ENCODE measurements at places on chromosomes 12 and 14.
A peak's percentile ranks its signal among the peaks of the same experiment; 100 is the strongest.

GRCh38 chr12:112532106-112532505 lies 113.4 kb downstream of the PTPN11 start:
- DNase-seq, result no peak

GRCh38 chr14:80003138-80003537 lies 208.2 kb downstream of the DIO2 start:
- DNase-seq, result no peak

GRCh38 chr12:71517145-71517846 lies 77.7 kb downstream of the LGR5 start:
- DNase-seq, result no peak

DNA sequence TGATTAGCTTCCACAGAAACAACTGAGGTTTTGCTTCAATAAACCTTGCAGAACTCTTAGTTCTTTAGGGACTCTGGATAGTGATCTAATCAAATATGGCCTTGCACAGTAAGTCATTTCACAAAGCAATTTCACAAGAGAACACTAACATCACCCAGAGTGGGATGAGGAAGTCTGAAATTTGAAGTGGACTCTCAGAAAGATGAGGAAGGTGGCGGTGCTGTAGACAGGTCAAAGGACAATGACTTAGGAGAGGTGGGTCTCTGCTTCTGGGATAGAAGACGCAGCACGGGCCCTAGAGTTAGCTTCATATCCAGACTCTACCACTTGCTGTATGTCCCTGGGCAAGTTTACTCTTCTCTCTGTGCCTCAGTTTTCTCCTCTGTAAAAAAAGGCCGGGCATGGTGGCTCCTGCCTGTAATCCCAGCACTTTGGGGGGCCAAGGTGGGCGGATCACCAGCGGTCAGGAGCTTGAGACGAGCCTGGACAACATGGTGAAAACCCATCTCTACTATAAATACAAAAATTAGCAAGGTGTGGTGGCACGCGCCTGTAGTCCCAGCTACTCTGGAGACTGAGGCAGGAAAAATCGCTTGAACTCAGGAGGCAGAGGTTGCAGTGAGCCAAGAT lies 18.9 kb downstream of the FOS start:
- no peak for DNase-seq

- DNase-seq, result peak; percentile 60
Measured at GRCh38 chr12:132560614-132561426, 49.6 kb downstream of the LRCOL1 start.

DNA sequence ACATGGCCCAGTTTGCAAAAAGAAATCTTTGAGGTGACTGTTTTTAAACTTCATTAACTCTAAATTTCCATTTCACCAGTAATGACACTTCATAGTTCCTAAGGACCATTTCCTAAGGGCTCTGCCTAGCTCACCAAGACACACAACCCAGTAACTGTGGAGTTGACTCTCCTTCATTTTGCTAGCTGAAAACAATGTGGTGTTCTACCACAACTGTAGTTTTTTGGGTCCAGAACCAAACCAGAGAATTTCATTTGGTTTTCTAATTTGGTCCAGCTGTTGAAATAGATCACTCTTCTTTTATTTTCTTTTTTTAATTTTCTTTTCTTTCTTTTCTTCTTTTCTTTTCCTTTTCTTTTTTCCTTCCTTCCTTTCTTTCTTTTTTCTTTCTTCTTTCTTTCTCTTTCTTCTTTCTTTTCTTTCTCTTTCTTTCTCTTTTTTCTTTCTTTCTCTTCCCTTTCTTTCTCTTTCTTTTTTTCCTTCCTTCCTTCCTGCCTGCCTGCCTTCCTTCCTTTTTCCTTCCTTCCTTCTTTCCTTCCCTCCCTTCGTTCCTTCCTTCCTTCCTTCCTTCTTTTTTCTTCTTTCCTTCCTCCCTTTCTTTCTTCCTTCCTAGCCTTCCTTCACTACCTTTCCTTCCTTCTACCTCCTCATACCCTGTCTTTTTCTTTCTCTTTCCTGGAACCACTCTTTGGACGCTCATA lies 18.5 kb upstream of the LUM start:
- no peak for DNase-seq

- no peak for DNase-seq
Measured at GRCh38 chr14:24935796-24936195, 114.2 kb downstream of the STXBP6 start.

DNA sequence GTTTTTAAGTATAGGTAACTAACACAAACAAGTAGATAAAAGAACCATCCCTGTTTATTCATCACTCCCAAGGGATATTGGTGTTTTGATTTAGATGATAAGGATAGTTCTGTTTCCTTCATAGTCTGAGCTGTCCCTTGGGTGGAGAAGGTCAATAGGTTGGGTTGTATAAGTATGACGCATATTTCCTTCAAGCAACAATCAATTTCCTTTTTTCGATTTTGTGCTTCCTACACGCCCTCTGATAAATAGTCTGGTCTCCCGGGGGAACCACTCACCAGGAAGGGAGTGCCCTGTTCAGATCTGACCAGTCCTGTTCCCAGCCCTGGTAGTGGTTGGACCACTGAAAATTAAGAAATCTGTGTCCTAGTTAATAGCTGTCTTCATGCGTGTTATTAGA lies 378.8 kb upstream of the FAR2 start:
- DNase-seq, result no peak

- no peak for DNase-seq
Measured at GRCh38 chr12:12398026-12398859, 41.4 kb downstream of the BORCS5 start.

DNA sequence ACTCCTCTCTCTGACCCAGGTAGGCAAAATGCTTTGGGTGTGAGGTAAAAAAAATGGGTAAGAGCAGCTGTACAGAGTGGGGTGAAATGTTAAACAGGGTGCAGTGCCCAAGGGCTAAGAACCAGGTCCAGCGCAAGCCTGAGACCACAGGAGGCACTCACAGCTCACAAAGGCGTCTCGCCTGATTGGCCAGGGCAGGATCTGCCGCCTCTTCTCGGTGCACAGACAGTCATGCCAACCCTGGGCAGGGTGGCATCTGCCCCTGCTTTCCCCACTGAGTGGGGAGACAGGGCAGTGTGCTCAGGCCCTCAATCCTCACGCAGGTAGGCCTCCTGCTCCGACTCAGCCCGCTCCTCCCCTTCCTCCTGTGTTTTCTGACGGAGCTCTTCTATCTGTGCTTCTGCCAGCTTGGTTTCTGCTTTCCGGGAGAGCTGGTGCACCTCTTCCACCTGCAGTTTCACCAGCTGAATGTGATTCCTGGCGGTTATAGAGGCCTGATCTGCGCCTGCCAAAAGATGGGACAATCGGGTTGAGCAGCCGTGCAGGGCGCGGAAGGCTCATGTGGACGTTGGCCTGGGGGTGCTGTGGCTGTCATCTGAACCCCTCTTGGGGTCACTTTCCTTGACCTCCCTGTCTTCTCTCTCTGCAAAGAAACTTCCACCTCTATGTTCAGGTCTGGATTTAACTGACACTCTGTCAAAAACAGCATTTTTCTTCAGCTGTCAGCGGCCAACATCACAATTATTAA lies 4.7 kb downstream of the B3GNT4 start:
- no peak for DNase-seq

- no peak for DNase-seq
Measured at GRCh38 chr12:127149226-127149964, 1117.6 kb upstream of the TMEM132C start.

- DNase-seq, result no peak
Measured at GRCh38 chr12:132446633-132447326, 43.2 kb upstream of the FBRSL1 start.

- no peak for DNase-seq
Measured at GRCh38 chr12:129185855-129186254, 332.6 kb downstream of the GLT1D1 start.

Measured in Jurkat, Clone E6-1 (cell line).